ENCODE measurements at places on chromosomes 7 and 10.

DNA sequence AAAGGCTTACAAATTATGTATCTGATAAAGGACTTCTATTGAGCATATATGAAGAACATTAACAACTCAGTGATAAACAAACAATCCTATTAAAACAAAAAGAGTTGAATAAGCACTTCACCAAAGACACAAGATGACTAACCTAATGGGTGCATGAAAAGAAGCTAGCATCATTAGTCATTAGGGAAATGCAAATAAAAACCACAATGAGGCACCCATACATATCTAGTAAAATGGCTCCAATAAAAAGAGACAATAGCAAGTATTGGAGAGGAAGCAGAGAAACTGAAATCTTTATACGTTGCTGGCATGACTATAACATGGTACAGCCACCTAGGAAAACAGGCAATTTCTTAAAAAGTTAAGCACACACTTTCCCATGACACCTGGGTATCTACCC is 77.6 kb upstream of the ZMIZ1 start:
- no peak for DNase-seq

- no peak for DNase-seq
Measured at GRCh38 chr10:5595095-5595494, 70.3 kb downstream of the CALML3 start.

DNA sequence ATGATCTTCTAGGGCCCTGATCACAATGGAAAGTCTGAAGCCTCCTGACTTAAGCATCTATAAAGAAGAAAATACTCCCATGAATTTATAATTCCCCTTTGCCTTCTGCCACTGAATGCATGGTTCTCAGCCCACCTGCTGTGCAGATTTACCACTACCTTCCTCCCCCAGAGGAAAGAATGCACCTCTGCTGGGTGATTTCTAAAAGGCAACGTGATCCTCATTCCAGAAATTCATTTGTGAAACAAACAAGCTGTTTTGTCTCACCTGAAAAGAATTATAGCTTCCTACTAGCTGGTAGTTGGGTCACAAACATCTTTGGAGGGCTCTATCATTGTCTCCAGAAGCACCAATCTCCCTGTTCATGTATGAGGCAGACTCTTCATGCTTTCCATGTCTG is 320.2 kb downstream of the CDC14C start:
- DNase-seq, result no peak

DNA sequence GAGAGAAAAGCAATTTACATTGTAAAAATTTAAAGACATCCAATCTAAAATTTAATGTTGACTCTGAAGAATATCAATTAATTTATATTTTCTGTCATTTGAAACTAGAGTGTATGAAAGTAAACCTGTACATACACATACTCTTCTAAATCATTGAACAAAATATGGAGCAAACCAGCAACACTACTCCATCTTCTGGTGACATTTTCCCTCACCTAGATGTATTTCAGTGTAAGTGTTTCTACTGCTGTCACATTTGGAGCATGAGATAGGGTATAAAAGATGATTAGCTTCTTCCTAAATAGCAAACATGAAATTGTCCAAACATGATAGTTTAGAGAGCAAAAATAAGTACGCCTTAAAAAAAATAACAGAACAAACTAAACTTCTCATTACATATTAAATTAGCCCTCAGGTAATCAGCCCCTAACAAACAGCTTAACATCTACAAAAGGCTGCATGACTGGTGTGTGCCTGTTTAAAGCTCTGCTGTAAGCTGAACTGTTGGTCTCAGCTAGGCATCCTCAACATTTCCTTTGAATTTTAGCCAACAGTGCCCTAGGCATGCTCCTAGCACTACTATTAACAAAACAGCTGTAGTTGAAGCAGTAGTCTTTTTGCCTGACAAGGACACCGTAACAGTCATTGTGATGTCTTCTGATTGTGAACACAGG is 189.8 kb downstream of the CTNNA3 start:
- DNase-seq, result no peak

DNA sequence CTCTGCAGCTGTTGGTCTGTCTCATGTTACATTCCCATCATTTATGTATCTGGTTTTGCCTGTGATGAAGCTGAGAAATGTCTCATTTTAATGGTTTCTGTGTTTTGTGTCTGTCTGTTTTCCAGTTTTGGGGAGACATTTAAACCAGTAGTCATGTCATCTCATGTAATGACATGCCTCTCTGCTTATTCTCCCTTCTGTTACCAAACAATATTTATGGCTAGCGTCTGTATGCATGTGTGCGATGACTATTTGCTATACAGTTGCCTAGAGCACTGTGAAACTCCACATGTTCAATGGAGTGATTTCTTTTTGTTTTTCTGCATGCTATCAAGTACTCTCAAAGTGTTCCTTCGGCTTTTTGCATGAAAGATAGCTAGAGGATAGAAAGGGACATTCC is 132.0 kb downstream of the ST7 start:
- no peak for DNase-seq

Measured in stimulated activated naive CD4-positive, alpha-beta T cell (primary cell).